ENCODE measurements at places on chromosomes 6 and 20.

GRCh38 chr6:37709250-37709931 is 11.7 kb upstream of the MDGA1 start:
- DNase-seq: no peak

DNA sequence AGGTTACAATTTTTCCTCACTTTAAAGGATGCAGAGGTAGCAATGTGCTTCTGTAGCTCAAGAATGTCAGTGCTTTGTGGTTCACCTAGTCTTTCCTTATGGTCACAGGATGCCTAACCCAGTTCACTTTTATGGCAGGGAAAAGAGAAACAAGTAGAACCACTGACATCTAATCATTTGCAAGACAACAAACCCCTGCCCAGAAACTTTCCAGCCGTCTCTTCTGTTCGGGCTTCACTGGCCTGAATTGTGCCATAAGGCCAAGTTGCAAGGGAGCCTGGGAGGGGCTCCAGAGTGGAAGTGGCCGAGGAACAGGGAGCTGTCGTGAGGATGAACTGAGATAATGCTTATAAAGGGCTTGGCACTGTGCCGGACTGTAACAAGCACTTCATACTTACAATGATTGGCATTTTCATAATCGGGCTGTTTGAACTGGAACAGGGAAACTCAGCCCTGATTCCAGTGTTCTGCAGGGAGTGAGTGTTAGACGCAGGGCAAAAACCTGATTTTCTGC is 212.6 kb downstream of the BCAS1 start:
- no peak for DNase-seq

- no peak for DNase-seq
Measured at GRCh38 chr6:11732036-11732631, 46.5 kb downstream of the ADTRP start.

DNA sequence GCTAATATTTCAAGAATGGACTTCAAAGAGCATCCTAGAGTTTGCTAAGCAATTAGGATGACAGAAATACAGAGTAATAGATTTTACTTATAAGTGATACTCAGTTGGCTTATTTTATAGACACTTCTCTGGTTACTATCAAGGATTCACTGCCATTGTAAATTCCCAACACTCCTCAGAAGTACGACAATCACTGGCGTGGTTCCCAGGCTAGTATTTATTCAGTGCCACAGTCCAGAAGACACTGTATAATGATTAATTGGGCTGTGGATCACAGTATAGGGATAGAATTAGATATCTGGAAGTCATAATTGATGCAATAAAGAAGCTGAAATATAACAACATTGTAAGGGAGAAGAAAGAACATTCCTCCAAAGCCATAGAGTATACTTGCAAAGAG is 15.7 kb downstream of the MANEA start:
- no peak for DNase-seq

DNA sequence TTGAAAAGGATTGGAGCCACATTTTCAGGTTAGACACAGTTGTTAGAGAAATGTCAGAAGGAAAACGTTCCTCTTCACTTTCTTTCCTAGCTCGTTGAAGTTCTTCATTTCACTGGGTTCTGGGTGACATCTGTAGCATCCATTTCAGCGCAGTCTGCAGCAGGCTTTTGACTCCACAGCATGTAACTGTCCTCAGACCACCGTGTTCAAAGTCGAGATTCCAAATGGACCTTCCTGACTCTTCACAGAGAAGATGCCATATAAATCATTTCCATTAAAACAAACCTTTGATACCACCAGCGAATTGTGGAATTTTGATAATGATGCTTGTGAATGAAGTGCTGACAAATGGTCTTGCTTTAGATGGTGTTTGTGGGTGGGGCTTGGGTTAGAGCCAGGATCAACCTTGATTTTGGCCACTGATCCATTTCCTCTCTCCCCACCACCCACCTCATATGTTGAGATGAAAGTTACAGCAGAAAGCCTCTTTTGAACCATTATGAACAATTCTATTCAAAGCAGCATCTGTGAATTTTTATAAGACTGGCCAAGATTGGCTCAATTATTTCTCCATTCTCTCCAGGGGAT is 185.3 kb upstream of the PREP start:
- DNase-seq: no peak

DNA sequence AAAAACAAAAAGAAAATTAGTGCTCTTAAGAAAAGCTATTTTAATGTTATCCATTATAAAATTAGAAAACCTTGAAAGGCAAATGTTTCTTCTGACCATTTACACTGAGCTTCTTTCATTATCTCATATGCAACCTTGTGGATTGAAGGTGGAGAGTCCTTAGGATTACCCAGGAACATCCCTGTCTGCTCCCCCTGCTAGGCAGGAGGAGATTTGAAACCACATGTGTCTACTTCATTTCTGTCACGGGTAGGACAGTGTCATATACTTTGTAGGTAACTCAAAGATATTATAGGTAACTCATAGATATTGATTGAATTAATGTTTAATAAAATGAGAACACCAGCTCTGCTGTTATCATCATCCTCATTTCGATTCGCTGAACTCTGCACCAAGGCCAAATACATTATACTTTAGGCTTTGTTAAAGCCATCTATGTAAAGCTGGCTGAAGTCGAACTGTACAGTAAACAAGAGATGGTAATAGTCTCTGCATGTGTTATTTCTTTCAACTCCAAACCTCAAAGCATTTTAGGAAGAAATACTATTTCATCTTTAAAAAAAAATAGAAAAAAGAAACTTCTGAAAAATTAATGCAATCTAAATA is 49.5 kb downstream of the HDAC2 start:
- DNase-seq: no peak

- DNase-seq: no peak
Measured at GRCh38 chr20:37406010-37406998, 60.4 kb downstream of the SRC start.

DNA sequence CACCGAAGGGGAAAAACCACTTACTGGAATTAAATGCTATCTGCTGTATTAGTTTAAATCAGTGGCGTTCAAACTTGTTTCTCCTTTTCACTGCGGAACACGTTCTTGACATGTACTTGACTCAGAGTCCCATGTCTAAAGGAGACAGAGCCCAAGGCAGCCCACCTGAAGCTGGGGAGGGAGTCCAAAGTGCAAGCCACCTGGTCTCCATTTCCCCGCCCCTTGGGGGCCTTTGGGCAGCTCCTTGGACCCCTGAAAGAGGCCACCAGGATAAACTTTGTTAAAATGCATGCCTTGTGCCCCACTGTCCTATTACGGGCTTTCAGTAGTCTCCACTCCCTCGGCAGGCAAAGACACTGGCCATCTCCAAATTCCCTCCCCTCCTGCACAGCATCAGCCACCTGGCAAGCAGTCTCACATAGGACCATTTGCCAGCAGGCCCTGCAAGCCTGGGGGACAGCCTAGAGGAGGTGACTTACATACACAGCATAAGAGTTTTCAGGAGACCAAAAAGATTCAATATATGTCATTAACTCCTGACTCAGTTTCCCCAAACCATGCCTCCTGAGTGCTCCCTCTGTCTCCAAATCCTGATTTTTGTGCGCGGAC is 6.7 kb downstream of the PCK1 start:
- no peak for DNase-seq

GRCh38 chr6:106106276-106107042 is 20.3 kb downstream of the PRDM1 start:
- DNase-seq: no peak

DNA sequence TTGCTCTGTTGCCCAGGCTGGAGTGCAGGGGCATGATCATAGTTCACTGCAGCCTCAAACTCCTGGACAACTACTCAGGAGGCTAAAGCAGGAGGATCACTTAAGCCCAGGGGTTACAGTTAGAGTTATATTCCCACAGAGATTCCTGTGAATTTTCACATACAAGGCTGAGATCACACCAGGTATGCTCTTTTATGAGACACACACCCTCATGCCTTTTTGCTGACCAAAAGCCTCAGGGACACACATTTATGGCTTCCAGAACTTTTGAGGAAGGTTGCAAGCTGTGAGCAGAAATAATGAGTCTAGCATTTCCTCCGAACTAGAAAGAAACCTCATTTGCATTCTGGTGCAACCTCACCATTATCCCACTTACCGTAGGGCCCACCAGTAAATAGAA is 370.5 kb upstream of the ARID1B start:
- DNase-seq: no peak

GRCh38 chr6:104522533-104522932 is 337.2 kb downstream of the HACE1 start:
- DNase-seq: no peak

DNA sequence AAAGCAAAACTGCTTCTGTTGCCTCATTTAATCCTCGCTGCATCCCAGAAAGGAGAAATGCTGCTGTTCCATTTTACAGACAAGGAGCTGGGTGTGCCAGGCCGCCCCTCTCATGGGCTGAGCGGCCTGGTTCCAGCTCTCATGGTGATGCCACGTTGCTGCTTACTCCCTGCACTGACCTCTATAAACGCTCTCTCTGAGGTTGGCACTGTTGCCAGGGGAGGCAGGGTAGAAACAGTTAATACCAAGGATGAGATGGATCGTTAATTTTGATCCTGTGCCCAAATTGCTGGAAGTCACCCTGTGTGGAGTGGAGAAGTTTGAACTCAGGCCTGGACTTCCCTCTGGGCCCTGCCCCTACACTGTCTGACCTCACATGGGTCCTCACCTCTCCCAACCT is 25.6 kb downstream of the SIRPA start:
- no peak for DNase-seq

DNA sequence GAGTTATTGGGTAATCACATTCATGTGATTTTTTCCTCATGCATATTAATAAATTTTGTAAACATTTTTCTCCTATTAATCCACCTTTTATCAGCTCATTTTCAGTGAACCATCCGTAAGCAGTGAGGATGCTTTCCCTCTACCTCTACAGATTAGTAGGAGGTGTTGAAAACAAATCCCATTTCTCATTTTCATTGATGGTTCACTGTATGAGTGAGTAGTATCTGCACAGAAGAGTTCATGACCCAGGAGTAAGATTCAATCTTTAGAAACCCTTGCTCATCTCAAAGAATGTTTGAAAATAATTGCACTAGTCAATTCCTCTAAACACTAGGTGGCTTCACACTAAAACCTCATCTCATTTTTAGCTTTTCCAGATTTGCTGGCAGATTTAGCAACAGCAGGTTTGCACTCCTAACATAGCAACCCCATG is 440.0 kb downstream of the HAO1 start:
- no peak for DNase-seq

DNA sequence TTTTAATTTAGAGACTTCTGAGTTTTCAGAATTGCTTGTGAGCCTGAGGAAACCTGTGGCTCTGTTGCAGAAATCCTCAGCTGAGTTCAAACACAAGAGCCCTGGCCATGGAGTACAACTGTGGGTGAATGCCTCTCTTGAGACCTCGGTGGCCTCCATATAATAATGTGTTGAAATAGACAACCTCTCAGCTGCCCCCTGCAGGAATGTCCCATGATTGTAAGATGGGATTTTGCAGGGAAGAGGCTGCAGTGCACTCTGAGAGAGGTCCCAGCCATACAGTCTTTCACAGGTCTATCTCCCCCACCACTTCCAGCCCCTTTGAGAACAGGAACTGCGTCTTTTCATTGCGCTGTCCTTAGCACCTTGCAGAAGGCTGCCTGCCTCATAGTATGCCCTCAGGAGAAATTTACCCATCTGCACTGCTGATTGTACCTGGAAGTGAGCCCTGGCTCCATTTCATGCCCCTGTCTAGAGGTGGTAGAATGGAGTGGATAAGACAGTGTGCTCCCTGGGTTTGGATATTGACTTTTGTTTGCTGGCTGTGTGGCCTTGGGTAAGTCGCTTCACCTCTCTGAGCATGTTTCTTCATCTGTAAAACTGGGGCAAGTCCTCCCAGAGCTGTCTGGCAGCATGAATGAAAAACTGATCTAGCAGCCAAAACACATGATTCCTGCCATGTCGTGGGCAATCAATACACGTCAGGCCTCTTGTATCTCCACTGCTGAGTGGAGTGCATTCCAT is 16.8 kb upstream of the CDH22 start:
- DNase-seq: no peak

DNA sequence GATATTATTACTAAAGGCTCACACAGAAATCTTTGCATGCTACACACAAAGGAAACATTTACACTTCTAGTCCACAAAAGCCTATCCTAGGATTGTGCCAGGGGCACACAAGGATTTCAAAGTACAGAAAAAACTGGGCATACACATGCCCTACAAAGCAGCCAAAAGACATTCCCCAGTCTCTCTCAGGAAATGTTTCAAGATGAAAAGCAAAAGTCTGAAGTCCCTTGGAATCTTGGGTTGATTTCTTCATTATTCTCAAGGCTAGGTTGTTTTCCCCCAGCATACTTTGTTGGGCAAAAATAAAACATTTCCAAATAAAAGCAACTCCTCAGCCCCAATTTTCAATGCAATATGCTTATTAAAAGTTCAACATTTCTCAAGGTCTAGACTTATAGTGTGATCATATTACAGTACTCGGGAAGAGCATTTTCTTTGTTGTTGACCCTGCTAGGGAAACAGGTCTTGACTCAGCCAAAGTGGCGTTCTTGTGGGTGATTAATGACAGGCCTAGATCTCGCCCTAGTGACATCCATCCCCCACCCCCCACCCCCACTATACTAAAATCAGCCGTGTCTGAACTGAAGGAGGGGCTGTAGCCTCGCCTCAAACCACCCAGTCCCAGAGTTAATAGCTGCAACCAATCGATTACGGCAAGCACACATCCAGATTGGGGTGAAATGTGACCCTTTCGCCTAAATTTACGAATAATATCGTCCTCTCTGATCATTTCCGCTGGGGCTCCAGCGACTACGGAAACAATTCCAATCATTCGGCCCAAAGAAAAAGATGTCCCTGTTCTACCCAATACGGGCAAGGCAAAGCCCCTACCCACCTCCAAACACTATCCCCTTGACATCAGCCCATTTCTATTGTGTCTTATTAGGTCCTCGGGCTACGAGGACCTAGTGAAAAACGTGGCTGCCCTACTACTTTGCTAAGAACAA is 1.4 kb downstream of the AKIRIN2 start:
- DNase-seq: no peak

GRCh38 chr6:160327981-160328380 is 20.2 kb upstream of the SLC22A3 start:
- no peak for DNase-seq

DNA sequence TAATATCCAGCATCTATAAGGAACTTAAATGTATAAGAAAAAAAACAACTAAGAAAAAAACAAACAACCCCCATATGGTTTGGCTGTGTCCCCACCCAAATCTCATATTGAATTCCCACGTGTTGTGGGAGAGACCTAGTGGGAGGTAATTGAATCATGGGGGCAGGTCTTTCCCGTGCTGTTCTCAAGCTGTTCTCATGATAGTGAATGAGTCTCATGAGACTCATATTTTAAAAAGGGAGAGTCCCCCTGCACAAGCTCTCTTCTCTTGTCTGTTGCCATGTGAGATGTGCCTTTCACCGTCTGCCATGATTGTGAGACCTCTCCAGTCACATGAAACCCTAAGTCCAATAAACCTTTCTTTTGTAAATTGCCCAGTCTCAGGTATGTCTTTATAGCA is 105.7 kb upstream of the GJE1 start:
- DNase-seq: no peak

DNA sequence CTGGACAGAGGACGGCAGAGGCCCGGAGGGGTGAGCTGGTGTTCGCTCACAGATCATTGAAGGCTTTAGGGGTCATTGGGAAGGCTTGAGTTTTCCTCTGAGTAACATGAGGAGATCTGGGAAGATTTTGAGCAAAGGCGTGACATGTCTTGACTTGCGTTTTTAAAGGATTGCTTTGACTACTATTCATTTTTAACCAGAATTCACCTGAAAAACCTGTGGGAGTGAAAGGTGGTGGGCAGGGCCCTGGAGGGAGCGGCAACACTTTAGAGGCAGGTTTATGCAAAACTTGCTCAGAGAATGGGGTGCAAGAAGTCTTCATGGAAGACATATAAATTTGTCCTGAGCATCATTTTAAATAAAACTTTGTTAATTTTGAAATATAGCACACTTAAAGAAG is 72.2 kb upstream of the EEF1E1 start:
- no peak for DNase-seq

Measured in stimulated activated CD4-positive, alpha-beta T cell treated with anti-CD3 and anti-CD28 coated beads, Interleukin-1b, Interleukin-23, amount 100 ng/mL, for 1 hour (primary cell).